ENCODE measurements at places on chromosomes 3 and 15.

GRCh38 chr15:59553879-59554735 is 57.5 kb upstream of the GCNT3 start:
- DNase-seq: peak; percentile 87

DNA sequence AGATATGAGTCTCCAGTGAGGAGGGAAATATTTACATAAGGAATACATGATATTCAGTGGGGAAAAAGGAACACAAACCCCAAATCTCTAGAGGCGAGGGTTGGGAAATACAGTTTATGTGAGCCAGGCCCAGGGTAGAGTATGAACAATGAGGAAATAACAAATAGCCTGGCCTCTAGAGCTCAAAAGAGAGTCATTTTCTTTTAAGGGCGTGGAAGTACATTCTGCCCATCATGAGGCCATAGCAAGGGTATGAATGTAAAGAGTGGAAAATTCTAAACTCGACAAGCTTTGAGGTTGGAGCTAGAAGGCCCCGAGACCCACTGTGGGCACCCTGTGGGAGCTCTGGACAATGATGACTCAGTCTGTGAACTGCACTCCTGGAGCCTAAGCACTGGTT is 27.8 kb upstream of the IGF2BP2 start:
- DNase-seq: no peak

DNA sequence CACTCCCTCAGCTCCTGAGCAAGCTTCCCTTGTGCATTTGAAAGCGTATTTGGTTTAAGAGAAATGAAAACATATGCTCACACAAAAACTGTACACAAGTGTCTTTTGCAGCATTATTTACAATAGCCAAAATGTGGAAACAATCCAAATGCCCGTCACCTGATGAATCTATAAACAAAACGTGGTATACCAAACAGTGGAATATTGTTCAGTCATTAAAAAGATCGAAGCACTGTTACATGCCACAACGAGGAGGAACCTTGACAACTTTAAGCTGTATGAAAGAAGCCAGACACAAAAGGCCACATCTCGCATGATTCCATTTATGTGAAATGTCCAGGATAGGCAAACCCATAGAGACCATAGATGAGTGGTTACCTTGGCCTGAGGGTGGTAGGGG is 71.6 kb upstream of the CMTM7 start:
- DNase-seq: no peak

- no peak for DNase-seq
Measured at GRCh38 chr3:190807719-190808375, 54.6 kb downstream of the GMNC start.
